Left ventricle myocardium inferior (tissue), 1 donor: ENCODE measurements at places on chromosomes 3 and 15. TPM values are rescaled to one million over a fixed set of nuclear protein-coding genes. Genes with fewer than 3 reads are reported as not detected.

- no peak for DNase-seq
These were observed 249.5 kb upstream of the IGF1R start for GRCh38 chr15:98398886-98399285.

DNA sequence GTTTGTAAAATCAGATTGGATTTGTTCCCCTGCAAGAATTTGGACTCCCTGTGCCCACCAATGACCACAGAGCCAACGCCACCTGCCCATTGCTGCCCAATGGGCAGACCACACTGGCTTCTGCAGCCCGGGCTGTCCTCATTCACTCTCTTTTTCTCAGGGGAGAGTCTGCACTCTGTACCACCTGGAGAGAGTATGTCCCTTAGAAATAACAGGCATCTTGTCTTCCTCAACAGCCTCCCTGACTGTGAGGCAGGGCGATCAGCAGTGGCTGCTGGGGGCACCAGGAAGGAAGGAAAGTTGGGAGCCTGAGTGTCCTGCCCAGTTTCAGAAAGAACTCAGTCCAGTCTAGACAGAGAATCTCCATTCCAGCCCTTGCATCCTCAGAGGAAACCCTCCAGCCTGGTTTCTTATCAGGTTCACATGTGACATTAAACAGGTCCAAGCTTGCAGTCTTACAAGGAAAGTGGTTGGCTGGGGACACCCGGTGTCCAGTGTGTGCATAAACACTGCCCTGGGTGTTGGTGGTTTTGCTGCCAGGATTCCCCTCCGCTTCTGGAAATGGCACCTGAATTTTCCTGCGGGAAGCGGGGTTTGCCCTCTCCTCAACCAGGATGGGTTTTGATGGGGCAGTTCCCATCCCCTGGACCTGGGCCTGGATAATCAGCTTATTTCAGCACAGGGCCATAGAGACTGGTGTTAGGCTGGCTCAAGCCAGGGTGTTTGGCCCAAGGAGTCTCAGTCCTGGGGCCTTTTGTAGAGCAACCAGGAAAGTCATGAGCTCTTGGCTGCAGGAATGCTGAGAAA lies 37.2 kb downstream of the SSUH2 start:
- peak; percentile 69 for DNase-seq

DNA sequence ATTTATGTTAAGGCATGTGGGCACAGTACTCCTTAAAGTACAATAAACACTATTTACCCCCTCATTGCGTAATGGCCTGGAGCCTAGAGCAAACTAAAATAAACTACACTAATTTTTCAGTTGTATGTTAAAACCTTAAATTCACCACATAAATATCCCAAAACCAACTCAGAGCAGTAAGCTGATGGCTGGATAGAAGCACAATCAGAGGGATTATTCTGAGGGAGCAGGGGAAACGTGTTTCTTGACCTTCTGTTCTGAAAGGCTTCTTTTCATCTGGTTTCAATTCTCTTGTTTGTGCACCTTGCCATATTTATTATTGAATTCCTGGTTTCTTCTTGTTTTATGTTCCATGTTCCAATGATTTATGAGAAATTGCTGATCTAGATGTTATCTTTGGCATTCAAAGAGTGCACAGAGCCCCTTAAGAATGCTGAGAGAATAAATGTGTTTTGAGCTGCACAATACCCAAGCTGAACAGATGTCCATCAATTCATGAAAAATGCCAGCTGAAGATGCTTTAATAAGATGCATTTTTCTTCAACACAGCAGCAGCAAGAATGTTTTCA lies 29.6 kb downstream of the RPL22L1 start:
- DNase-seq = no peak

The GLCE gene
- 7.8 TPM for total RNA-seq

The MASP1 gene
- 214 TPM for total RNA-seq

The SGO1 gene
- 0.38 TPM for total RNA-seq

The GOLGA6B gene
- not detected for total RNA-seq
